ENCODE measurements at places on chromosomes 3 and 15.

DNA sequence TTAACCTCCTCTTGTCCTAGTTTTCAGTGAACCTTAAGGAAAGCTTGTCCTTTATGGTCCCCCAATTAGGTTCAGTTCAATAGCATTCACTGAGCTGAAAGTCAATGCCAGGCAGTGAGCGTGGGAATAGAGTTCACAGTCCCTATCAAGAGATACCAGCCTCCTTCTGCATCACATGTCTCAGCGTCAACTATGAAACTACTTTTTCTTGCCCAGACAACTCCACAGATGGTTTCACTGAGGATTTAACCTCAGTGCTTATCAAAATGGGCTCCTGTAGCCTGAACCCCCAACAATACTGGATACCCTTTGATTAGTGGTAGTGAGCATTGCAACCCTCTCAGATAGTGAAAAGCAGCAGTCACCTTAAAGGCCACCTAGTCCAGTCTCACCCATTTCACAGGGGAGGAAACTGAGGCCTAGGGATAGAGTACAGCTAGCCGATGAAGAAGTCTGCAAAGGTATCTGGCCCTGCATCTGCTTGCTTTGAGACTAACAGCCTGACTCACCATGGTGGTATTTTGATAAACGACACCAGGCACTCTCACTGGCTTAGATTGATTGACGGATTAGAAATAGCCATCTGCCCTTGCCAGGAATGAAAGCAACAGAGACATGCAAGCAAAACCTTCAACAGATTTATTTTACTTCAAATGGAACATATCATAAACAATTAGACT, 1.6 kb upstream of the UBA3 start:
- no peak for DNase-seq

- peak; percentile 14 for DNase-seq
Measured at GRCh38 chr3:133821767-133822638, 16.4 kb downstream of the SRPRB start.

GRCh38 chr15:48703544-48703943, 58.0 kb upstream of the FBN1 start:
- no peak for DNase-seq

GRCh38 chr3:123909785-123910184, 25.7 kb upstream of the MYLK start:
- no peak for DNase-seq

DNA sequence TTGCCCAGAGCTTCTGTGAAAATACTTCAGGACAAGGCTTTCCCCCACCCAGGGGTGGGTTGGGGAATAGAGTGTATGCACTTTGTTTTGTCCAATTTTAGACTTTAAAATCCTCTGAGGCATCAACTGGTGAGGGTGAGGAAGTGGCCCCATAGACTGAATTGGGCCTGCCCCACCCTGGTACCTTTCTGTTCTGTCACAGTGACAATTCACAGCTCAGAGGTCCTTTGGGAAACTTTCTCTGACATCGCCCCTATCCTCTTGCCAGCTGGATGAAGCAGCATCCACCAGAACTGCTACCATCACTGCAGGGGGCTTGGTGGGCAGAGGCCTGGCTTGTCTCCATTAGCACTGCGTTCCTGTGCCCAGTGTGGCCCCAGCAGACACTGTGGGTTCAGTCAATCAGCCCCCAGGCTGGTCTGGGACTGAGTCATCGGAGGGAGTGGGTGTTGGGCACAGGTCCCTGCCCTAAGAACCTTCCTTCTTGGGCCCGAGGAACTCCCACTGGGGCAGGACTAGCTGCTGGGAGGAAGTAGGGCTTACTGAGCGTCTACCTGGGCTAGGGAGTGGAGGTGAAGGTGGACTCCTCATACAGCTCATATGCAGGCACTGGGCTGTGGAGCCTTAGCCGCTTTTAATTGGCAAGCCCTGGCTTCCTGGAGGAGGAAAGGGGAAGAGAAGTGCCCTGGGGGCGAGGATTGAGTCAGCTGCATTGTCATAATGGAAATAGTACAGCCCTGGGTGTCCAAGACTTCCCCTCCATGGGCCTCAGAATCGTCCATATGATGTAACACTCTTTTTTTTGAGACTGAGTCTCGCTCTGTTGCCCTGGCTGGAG, 1.5 kb upstream of the PPM1M start:
- peak; percentile 49 for DNase-seq

GRCh38 chr15:81893182-81893835, 152.5 kb downstream of the MEX3B start:
- no peak for DNase-seq

GRCh38 chr3:145951441-145951840, 209.5 kb downstream of the PLOD2 start:
- no peak for DNase-seq

GRCh38 chr3:37957539-37957936, 33.0 kb upstream of the VILL start:
- DNase-seq = no peak

DNA sequence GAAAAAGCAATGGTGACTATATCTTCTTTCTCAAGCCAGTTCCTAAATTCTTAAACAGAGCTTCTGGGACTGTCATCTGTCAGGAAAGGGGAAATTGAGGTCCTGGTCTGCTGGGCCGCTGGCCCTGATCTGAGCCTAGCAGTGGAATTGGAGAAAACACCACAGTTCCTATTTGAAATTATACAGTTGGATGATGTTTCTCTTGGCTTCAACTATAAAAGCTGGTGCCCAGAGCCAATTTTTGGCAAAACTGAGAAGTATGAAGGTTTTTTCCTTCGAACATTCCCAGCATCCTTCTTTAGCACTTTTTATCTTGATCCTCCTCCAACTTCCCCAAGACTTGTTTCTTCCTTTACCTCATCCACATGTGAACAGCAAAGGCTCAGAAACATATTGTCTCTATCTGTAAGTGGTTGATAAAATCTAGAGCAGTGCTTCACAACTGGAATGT, 83.9 kb downstream of the CD47 start:
- DNase-seq = no peak

Data from stimulated activated CD4-positive, alpha-beta T cell treated with anti-CD3 and anti-CD28 coated beads, Interleukin-2, amount 100 ng/mL, for 24 hours (primary cell).